CMK (cell line): ENCODE measurements at places on chromosomes 12 and 14.

GRCh38 chr12:70660620-70661219 is 23.5 kb upstream of the PTPRB start:
- no peak for DNase-seq

- no peak for DNase-seq
Observed at GRCh38 chr14:29759521-29760340, 167.9 kb downstream of the PRKD1 start.

- DNase-seq: no peak
Observed at GRCh38 chr14:101834800-101835547, 73.5 kb downstream of the PPP2R5C start.

- no peak for DNase-seq
Observed at GRCh38 chr12:108021949-108022522, 107.1 kb upstream of the WSCD2 start.

GRCh38 chr12:124687917-124688316 is 120.5 kb upstream of the NCOR2 start:
- DNase-seq: no peak

DNA sequence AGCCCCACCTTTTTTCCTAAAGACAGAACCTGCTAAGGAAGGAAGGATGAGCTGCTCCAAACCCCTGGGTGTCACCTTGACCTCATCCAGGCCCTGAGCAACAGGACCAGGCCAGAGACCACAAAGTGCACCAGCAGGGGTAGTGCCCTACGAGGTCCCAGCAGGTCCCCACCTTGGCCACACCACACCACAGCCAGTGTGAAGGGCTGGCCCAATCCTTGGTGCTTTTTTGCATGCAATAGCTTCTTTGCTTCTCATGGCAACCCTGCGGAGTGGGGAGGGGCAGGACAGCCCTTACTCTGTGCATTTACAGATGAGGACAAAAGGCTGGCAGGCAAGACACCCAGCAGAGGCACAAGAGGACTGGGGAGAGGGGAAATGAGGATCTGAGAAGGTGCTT is 352.6 kb downstream of the BCL11B start:
- no peak for DNase-seq

GRCh38 chr12:115199831-115200230 is 515.9 kb upstream of the TBX3 start:
- no peak for DNase-seq

DNA sequence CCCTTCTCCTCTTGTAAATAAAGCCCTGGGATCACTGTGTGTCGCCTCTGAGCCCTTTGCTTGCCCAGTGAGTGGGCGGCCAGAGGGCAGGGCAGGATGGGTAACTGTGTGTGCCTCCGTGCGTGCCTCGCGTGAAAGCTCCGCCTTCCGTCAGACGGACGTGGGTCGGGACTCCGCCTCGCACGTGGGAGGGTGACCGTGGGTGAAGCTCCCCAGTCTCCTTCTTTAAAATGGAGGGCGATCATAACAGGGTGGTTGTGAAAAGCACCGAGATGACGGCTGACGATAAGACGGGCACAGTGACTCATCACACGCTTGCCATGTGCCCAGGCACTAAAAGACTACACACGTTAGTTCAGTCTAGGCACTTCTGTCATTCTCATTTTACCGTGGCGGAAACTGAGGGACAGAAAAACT is 9.2 kb downstream of the PHB2 start:
- DNase-seq: no peak

GRCh38 chr12:25686351-25686750 is 133.3 kb upstream of the LMNTD1 start:
- no peak for DNase-seq

DNA sequence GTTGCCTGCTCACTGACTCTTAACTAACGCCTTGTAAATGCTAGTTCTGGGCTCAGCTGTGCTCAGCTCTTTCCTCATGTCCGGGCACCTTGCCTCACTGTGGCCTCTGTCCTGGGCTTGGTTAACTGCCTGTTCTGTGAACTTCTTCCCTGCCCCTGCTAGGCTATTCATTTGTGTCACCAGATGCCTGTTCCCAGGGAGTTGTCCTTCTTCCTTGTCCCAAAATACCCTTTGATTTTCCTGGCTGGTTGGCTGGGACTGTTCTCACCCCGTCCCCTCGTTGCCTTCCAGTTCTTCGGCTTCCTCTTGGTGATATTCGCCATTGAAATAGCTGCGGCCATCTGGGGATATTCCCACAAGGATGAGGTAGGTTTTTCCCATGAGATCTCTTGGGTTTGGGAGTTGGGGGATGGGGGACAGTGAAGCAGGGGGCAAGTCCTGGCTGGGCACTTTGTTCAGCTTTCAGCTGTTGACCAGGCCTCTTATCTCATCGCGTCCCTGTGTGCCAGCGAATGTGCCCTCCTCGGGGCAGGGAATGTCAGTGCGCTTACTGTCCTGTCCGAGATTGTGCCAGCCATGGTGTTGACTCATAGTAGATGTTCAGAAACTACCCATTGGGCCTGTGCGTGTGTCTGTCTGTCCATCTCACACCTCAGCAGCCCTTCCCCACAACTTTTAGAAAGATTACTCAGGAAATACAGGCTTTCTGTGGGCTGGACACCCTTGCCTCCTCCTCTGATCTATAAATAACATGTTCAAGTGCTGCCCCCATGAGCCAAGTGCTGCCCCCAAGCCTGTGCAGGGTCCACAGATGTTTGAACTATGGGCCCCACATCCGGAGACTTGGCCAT is 33.1 kb downstream of the CD9 start:
- no peak for DNase-seq

GRCh38 chr14:33790996-33791395 is 159.9 kb downstream of the EGLN3 start:
- no peak for DNase-seq

- no peak for DNase-seq
Observed at GRCh38 chr12:40734276-40734675, 42.0 kb downstream of the CNTN1 start.

- no peak for DNase-seq
Observed at GRCh38 chr12:31219521-31219920, 106.4 kb downstream of the SINHCAF start.

DNA sequence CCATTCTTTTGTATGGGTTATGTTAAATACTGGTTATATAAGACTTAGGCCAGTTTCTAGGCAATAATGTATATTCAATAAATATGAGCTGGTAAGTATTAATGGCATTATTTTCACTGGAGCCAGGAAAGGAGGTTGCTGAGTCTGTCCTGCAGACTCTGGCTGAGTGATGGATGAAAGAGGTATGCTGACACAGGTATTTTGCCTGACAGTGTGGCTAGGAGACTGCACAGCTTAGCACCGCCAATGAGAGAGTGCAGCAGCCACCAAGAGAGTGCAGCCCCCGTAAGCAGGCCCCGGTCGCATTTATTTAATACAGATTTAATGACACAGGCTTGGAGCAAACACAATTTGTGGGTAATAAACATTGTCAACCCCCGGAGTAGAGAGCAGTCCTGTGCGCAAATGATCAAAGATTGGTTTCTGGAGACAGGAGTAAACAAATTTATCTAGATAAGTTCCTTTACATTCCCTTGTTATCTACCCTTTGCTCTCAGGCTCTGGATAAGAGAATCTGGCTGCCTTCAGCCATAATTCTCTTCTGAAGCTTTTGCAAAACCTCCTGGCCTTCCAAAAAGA is 37.4 kb downstream of the TMTC3 start:
- DNase-seq: no peak

DNA sequence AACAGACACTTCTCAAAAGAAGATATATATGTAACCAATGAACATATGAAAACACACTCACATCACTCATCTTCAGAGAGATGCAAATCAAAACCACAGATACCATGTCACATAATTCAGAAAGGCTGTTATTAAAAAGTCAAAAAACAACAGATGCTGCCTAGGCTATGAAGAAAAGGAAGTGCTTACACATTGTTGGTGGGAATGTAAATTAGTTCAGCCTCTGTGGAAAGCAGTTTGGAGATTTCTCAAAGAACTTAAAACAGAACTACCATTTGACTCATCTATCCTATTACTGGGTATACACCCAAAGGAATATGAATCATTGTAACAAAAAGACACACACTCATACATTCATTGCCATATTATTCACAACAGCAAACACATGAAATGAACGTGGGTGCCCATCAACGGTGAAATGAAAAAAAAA is 35.1 kb downstream of the EIF2S3B start:
- DNase-seq: no peak

DNA sequence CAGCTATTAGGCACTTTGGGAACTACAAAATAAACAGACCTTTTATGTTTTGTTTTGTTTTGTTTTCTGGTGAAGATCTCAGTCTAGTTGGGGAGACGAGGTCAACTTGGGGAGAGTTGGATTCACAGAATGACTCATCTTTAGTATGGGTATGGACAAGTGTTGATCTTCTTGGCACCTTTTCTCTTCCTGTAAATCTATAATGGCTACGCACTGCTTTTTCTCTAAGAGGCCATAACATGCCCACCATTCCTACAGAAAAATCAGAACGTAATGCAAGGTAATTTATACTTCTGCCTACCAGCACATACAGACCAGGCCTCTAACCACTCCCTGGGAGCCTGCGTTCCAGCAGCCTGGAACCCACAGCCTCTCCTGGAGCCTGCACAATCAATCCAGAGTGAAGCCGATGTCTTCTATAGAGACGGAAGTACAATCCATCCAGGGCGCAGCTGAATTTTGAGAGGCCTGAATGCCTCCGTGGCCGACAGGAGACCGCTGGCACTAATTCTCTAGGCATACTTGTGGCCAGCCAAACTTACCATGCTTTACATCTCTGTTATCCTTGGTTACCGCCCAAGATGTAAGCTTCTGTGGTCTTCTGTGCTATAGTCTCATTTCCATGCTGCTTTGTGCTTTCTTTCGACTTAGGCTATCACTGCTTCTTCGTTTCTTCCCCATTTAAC is 717 bp downstream of the PPHLN1 start:
- no peak for DNase-seq

- no peak for DNase-seq
Observed at GRCh38 chr12:30923057-30923456, 3.5 kb upstream of the TSPAN11 start.

DNA sequence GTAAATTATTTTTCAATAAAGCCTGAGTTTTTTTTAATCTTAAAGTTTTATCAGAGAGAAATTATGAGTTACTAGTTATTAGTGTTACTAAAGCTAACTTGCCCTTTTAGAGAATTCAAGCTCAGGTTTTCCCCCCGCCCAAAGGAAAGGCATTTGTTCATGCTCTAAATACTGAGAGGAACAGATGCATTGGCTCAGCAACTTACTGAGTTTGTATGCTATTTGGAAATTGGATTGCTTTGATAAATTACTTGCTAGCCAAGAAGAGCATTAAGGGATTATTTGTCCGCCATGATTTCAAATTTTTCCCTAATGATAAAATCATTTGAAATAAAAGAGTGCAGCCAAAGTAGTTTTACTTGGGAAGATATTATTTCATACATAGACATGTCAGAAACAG is 149.4 kb downstream of the METTL25 start:
- no peak for DNase-seq

DNA sequence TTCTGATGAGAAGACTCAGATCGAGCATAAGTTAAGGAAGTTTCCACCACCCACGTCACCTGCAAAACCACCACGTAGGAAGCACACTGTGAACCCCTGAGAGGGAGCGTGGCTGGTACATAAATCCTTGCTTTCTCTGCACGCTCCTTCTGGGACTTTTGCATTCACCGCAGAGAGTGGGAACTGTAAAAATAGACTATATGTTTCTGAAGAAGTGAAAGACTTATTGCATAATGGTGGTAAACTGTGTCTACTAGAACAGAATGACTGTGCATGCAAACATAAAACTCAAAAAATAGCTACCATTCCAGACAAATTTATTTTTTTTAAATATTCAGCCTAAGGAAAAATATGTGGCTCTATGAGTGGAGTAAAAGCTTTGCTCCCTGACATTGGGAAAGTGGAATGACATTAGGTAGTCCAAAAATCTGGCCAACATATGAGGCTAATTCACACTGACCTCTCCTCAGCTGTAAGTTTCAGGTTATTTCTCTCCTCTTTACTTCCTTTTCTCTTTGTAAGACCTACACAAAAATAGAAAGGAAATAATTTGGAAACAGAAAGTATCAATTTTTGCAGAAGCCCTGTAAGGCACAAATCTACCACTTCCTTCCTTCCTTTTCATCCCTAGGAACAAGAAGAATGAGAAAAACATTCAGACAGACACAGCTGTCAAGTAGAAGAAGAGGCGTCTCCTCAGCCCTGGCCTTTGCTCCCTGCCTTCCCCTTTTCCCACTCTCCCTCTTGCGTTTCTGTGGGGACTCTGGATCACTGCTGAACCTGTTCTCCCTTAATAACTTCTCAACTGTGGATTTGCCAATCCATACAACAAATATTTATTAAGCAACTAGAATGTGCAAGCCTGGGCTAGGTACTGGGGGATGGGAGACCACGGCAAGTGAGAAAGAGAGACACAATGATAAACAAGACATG is 264.3 kb upstream of the FOXN3 start:
- DNase-seq: no peak

DNA sequence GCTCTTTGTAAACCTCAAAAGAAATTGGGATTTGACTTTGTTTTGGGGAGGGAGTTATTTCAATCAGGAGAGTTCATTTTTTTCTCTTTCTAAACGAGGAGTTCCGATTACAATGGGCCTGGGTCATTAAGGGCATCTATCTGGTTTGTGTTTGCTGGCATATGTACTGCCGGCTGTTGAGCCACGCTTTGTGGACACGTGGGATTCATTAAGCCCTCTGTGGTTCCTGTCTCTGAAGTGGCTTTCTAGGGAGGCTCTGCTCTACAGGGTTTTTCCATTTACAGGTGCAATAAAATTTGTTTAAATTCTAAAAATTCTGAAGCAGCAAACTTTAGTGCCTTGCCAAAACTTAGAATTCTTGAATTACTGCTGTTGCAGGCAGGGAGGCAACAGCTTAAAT is 57.9 kb downstream of the GNS start:
- no peak for DNase-seq

DNA sequence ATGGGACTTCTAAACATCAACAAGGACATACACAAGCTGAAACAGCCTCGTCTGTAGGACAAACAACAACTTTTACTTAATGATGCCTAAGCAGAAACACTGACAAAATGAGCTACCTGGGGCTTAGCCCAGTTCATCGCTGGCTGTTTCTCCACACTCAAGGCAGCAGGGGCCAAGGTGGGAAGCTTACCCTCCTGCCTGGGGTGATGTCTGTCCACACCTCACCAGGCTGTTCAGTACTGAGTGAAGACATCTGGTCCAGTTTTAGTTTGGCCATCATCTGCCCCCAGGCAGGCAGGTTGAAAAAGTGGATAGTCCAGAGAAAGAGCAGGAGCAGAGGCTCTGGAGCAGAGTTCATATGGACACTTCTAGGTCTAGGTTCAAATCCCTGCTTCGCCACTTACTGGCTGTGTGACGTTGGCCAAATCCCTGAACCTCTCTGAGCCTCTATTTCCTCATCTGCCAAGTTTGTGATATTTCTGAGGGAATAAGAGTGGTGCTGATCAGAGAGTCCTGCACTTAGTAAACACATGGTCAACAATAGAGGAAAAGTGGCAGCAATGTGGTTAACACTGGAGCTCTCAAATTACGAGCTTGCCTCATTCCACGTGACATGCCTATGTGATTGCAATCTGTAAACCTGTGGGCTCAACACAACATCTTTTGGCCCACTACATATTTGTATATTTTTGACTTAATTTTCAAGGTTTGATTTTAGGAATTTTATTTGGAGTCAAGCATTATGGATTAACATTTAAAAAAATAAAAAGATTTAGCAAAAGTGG is 720.1 kb upstream of the TMEM132C start:
- DNase-seq: no peak

GRCh38 chr12:58819345-58819744 is 101.0 kb downstream of the LRIG3 start:
- DNase-seq: no peak
